ENCODE measurements at places on chromosomes 3 and 15.

DNA sequence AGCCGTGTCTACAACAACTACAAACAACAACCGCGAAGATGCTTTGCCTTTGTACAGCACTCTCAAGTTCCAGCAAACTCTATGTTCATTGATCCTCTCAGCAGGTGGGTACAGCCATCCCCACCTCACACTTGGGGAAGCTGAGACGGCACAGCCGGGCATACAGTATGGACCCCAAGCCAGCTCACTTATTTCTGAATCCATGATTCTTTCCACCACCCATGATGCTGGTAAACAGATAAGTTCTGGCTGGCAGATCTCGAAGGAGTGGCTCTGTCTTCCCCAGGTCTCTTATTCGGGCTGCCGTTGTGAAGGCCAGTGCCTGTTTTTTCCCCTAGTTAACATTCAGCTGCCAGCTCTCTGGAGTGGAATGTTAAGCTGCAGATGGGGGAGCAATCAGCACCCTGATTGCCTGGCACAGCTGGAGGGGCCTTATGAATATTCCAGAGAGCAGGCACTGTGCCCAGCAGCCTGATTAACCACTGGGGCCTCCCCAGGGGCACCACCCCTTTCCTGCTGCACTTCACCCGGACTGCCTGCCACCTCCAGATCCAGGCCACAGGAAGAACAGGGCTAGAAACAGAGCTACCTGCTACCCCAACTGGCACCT lies 73.2 kb downstream of the CORO2B start:
- DNase-seq = no peak

DNA sequence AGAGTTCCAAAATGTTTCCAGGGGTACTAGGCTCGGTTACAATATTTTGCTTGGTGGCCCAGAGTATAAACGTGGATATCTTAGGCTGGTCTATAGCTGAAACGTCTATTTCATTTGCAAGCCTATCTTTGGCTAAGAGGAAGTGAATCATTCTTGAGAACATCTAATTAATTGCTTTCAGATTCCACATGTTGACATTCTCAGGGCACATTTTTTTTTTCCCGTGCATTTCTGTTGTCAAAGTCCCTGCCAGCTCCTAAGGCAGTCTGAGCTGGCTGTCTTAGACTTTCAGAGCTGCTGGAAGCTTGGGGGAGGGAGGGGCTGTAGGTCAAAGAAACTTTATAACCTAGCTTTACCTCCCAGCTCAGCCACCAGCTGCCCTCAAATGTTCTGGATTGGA lies 23.2 kb upstream of the LAMP3 start:
- peak; percentile 57 for DNase-seq

DNA sequence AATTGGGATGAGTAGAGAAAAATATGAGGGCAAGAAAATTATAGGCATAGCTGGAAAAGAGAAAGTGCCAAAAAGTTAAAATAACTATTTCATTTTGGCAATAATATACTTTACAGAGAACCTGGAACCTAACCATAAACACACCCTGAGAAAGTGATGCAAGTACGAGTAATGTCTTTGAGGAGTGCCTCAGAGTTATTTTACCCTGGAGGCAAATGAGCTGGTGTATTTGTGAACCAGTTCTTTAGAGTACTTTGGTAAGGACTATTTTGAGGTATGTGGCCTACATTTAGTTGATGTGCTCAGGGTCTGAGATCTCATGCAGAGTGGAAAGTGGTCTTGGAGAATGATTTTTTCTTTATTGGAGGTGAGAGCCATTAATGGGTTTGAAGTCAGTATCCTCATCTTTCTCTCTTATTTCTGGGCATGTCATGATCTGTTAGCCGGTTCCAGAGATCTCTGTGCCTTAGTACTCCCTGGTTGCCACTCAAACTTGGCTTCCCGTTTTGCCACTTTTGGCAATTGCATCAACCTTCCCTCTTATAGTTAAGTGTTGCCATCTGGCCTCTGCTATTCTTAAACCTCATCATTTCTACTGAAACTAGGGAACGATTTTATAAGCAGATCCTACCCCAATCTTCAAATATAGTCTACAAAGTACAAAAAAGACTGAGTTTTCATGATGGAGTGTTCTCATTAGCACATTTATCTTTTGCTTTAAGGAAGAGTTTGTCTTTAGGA lies 145.7 kb downstream of the EPHA6 start:
- DNase-seq = no peak

GRCh38 chr15:38294126-38294525 lies 41.5 kb downstream of the SPRED1 start:
- DNase-seq = no peak

DNA sequence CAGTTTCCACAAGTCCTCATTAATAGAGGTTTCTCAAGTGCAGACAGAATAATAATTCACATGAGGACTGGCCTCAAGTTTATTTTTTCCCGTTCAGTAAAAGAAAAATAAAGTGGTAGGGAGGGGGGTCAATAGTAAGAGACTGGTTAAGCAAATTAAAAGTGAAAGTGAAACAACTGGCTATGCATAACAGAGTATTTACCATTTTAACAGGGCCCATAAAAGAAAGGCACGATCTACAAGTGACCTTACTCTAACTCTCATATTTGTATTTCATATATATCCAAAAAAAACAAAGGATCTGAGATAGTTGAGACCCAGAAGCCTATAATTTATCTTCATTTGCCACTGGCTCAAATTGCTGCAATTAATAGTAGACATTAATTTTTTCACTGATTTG lies 686.3 kb downstream of the NTRK3 start:
- no peak for DNase-seq

GRCh38 chr3:123294296-123294938 lies 92.7 kb downstream of the SEC22A start:
- DNase-seq = no peak

DNA sequence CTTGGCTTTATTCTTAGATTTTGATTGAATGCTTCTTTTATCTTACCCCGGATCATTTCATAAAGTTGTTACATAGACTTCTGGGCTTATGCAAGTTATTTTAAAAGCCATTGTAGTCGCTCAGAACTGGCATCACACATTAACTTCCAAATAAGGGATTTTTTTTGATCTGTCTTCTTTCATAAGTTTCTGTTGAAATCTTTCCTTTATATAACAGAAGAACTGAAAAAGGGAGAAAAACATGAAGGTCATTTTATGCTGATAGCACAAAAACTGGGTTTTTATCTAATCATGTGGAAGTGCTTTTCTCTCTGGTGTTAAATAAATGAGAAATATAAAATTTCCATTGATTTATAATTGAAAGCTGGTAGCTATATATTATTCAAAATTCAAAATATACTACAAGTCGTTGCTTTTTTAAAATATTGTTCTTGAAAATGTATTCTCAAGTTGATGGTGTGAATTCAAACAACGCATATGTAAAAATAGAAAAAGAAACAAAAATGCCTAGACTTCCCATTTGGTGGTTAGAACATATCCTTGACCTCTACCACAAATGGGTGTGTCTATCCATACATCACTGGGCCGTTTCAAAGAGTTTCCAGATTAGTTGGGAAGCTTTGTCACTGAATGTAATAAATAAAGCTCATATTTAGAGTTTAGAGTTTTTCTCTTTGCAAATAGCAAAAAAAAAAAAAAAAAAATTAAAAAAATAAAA lies 258.3 kb upstream of the ZPLD1 start:
- no peak for DNase-seq

DNA sequence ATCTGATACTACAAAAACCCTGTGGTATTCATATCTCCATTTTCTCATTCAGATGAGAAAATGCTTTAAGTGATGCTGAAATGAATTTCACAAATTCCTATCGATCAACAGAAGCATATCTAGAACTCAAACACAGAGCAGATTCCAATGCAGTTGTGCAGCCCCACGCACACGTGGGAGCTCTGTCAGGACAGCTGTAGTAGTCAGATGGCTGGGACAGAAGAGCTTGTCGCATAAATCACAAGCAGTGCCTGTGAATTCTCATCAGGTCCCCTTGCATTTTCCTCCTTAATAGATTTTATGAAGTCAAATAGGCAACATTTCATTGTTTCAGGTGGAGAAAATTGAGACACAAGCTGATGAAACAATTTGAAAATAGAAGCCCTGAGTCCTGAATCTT lies 792.3 kb downstream of the AGBL1 start:
- DNase-seq = no peak

DNA sequence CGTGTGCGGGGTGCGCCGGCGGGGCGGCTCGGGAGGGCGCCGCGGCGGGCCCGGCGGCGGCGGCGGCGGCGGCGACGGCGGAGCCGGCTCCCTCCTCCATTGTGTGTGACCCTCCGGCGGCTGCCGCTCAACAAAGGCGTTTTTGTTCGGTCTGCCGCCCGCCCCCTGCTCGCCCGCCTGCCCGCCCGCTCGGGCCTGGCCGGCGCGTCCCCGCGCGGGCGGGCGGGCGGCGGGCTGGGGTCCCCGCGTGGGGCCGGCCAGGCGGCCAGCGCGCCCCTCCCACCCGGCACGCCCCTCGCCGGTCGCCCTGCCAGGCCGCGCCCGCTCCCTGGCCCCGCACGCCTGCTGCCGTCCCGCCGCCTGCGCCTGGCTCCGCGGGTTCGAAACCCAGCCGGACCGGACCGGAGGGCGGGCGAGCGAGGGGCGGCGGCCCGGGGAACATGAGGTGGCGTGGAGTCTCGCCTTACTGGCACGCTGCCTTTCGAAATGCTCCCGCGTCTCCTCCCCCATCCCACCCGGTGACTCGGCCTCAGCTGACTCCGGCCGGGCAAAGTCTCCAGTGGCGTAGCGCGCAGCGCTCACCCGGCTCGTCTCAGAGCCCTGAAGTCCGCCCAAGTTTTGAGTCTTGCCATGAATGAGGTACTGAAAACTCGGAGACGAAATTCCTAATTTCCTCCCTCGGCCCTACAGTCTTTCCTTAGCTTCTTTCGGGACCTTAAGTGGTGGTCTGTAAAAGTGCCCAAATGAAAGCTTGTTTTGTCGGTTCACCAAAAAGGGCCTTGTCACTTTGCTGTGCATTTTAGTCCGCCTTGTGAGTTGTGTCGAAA lies 588 bp downstream of the MAPK6 start:
- DNase-seq = peak; percentile 59

GRCh38 chr3:46187876-46188275 lies 20.2 kb downstream of the CCR1 start:
- no peak for DNase-seq

DNA sequence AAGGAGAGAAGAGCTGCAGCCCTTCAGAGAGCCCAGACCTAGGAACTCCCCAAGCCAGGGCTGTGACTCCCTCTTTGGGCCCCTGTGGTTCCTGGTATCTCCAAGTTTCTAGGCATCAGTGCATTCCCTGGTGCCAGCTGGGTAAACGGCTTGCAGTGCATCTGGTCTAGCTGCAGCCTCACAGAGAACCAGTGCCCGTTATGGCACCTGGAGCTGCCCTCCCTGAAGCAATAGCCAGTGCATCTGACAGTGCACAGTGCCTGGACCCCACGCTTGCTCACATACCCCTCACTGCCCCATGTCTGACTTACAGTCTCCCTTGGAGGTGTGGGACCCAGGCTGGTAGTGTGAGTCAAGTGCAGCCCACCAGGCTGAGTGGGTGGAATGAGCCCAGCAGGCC lies 52.1 kb downstream of the LSAMP start:
- DNase-seq = no peak

- DNase-seq = no peak
These were observed 14.9 kb upstream of the WDR49 start for GRCh38 chr3:167668651-167669050.

- no peak for DNase-seq
These were observed 207.1 kb downstream of the TP63 start for GRCh38 chr3:189838291-189838690.

- DNase-seq = no peak
These were observed 20.8 kb downstream of the CIAO2A start for GRCh38 chr15:64072812-64073211.

GRCh38 chr3:52838561-52839267 lies 3.9 kb upstream of the MUSTN1 start:
- DNase-seq = no peak

DNA sequence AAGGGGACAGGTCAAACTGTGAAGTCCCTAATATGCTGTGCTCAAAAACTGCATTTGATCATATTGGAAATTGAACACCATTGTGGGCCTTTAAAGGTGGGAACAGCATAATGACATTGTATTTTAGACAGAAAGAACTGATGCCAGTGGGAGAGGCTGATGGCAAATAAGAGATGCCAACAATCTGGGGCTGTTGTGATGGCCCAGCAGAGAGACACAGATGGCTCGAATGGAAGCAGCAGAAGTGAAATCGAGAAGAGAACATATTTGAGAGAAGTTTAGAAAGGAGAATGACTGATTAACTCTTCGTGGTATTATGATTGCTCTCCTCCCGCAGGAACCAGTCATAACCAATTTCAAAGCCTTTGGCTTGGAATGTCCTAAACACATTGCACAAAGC lies 382.9 kb downstream of the MECOM start:
- no peak for DNase-seq

DNA sequence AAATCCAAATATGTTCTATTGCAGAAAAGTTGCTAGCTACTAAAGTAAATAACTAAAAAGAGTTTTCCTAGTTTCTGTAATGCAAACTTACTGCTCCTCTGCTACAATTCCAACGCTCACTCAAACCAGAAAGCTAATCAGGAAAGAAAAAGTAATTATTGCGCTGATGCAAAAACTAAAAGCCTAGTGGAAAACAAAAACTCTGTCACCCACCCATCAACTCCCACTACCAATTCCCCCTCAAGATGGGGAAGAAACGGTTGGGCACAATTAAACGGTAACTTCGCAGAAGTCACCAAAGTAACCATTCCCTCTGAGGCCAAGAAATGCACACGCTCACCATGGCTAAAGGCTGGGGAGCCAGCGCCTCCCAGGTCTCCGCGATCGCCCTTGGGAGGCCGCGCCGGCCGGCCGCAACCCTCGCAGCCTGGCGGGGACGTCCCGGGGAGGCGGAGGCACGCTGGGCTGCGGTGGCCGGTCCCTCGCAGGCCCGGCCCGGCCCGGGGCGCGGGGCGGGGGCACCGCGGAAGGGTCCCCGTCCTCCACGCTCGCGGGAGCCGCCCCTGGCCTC lies 684 bp downstream of the SLTM start:
- DNase-seq = no peak

- DNase-seq = no peak
These were observed 65.5 kb upstream of the DCBLD2 start for GRCh38 chr3:98966862-98967546.

DNA sequence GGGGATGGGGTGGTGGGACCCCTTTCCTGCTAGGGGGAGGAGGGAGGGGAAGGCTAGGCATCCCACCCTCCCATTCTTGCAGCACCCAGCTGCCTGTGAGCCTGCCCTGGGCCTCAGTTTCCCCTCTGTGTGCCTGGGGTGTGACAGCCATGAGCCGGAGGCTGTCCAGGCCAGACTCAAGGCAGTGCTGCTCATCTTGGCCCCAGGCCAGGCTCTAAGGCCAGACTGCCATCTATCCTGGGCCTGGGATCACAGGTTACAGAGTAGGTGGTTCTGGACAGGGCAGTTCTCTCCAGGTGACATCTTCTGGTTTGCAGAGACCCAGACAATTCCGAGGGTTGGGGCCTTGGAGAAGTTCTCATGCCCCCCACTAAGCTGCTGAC lies 3.3 kb upstream of the VILL start:
- DNase-seq = no peak

Measured in non-pigmented ciliary epithelial cell (primary cell).